Stimulated activated CD4-positive, alpha-beta T cell treated with anti-CD3 and anti-CD28 coated beads, Interleukin-1b, Interleukin-23, amount 100 ng/mL, for 1 hour (primary cell): ENCODE measurements at places on chromosomes 6 and 20.
A peak's percentile ranks its signal among the peaks of the same experiment; 100 is the strongest.

- DNase-seq = no peak
These were observed 19.0 kb downstream of the HIVEP1 start for GRCh38 chr6:12030993-12031550.

GRCh38 chr20:59324521-59325141 lies 24.2 kb downstream of the EDN3 start:
- no peak for DNase-seq

DNA sequence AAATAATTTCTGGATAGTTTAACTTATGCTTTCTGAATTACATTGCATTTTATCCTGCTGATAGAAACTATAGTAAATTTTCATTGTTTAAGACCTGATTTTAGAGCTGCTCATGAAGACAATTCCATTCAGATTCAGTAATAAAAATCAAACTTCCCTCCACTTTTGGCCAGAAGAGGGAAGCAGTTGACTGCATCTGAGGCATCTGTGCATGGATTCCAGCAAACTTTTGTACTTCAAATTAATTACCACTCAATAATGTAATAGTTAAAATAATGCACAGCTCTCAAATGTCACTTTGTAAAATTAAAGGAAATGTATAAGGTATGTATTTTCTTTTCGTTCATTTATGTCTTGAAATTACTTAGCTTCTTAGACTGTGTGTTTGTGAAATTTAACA lies 64.2 kb upstream of the SLC35B3 start:
- no peak for DNase-seq

GRCh38 chr6:154868143-154868594 lies 126.9 kb upstream of the TIAM2 start:
- no peak for DNase-seq

- no peak for DNase-seq
These were observed 67.9 kb downstream of the NCOA7 start for GRCh38 chr6:125858427-125859320.

GRCh38 chr6:33276864-33277662 lies at the start of gene B3GALT4:
Gene B3GALT4 (plus strand): TSS chr6:33277123. CDS start chr6:33277420, 297 bp downstream.
- no peak for DNase-seq

GRCh38 chr20:53101992-53102760 lies 130.0 kb downstream of the TSHZ2 start:
- DNase-seq = no peak

DNA sequence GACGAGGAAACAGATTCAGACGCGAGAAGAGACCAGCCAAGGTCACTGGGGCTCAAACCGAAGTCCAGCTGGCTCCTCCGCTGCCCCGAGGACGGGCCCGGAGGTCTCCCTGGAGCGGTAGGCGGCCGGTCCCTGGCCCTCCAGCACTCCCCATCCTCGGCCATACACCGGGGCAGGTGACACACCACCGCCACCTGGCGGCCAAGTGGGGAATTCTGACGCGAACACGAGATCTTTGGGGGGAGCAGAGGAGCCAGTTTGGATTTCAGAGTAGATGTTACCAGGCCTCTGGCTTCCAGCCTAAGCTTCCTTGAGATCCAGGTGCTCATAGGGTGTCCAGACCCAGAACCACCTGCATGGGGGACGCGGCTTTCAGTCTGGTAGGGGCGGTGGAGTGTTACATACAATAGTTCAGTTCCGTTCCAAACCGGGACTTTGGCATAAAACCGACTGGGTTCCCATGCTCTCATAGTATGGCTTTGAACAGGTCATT lies 16.1 kb downstream of the BPIFB1 start:
- peak; percentile 64 for DNase-seq

- no peak for DNase-seq
These were observed 25.2 kb downstream of the PACSIN1 start for GRCh38 chr6:34491091-34491430.

- no peak for DNase-seq
These were observed 133.2 kb downstream of the SMOC2 start for GRCh38 chr6:168574075-168574698.

GRCh38 chr6:124430740-124431318 lies 531.4 kb upstream of the RNF217 start:
- DNase-seq = no peak
